ENCODE measurements at places on chromosomes 6 and 20.
A peak's percentile ranks its signal among the peaks of the same experiment; 100 is the strongest.

DNA sequence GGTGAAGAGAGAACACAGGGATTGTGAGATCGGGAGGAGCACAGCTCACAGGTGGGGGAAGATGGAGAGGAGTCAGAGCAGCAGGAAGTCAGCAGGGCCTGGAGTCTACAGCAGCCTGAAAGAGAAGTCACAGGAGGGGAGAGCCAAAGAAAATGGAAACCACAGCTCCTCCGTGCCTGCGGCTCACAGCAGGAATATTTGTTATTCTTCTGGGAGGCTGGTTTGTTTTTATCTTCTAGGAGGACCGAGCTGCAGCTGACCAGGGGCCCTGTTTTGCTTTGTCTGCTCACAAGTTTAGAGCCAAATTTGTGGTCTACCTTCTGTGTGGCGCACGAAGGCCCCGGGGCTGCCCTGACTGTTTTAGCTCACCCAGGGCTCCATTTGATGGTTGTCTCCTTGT, 81.8 kb downstream of the CLIC5 start:
- no peak for DNase-seq

DNA sequence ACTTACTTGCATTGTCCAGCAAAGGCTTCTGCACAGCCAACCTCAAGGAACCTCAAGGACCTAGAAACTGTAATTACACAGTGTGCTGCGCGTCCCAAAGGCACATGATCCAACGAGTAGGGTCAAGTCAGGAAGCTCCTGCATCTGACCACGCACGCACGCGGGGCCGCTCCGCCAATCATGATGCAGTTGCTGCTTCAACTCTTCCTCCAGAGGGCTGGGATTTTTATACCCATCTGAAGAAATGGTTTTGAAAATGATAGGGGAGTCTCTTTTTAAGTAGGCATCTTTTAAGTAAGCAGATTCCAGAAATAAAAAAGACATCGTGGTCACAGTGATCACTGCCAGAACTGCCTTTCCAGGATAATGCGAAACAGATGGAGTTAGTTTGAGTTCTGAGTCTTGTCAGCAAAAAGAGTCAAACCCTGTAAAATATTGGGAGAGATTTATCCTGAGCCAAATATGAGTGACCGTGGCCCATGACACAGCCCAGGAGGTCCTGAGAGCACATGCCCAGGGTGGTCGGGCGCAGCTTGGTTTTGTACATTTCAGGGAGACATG, 34.0 kb downstream of the KIF25 start:
- DNase-seq = no peak

- no peak for DNase-seq
Measured at GRCh38 chr20:48076747-48077146, 291.5 kb upstream of the SULF2 start.

DNA sequence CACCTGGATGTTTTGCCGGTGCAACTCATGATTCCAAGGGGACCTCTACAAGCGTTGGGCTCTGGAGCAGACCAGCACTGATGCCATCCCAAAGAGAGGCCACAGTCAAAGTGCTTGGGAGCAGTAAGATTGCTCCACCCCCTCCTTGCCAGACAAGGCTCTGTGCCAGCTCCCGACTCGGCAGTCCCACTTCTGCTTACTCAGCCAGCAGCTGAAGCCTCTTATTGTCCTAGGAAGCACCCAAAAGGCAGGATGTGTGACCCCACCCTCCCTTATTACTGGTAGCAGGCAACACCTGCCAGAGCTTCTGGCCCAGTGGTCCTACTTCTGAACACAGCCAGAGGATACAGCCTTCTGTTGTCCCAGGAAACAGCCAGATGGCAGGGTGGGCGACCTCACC, 614.2 kb downstream of the TENT5A start:
- DNase-seq = no peak

GRCh38 chr6:145305670-145306069, 429.6 kb downstream of the EPM2A start:
- no peak for DNase-seq

- DNase-seq = no peak
Measured at GRCh38 chr6:13272131-13273046, 55.9 kb downstream of the TBC1D7 start.

DNA sequence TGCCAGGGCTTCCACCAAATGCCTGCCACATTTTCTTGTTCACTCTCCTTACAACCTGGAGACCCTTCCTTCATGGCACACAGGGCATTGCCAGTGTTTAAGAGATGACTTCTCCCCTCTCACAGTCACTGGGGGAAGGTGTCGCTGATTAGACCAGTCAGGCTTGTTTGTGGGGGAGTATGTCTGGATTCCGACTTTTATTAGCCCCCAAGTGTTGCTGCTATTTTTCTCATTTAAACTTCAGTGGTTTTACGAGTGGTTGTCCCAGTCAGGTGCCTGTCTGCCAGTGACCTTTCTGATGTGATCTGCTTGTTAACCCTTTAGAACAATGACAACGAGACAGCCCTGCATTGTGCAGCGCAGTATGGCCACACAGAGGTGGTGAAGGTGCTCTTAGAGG, 92.3 kb downstream of the ANKS1A start:
- DNase-seq = no peak

GRCh38 chr6:36720251-36721141, 22.9 kb downstream of the RAB44 start:
- DNase-seq = no peak

DNA sequence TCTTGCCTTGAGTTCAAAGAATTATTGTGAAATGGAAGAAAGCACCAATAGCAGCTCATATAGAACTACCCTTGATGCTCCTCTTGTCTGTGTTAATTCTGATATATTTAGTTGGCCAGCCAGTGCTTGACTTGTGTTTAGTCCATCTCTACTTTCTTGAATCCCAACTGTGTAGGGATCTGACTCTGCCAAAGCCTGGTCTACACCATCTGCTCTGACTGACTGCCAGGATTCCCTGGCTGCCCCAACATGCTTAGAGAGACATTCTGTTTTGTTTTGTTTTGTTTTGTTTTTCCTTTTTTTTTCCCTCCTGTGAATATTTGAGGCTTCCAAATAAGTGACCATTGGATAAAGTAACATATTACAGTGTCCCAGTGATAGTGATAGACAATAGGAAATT, 953.7 kb upstream of the MANEA start:
- DNase-seq = no peak

GRCh38 chr6:149275621-149276020, 41.9 kb upstream of the TAB2 start:
- no peak for DNase-seq

- no peak for DNase-seq
Measured at GRCh38 chr6:7773914-7774313, 48.0 kb downstream of the BMP6 start.

GRCh38 chr6:113529196-113529595, 327.9 kb upstream of the MARCKS start:
- no peak for DNase-seq

- DNase-seq = peak; percentile 2
Measured at GRCh38 chr6:41846666-41847237, 48.4 kb downstream of the USP49 start.

GRCh38 chr6:126475449-126475848, 135.5 kb downstream of the CENPW start:
- no peak for DNase-seq

DNA sequence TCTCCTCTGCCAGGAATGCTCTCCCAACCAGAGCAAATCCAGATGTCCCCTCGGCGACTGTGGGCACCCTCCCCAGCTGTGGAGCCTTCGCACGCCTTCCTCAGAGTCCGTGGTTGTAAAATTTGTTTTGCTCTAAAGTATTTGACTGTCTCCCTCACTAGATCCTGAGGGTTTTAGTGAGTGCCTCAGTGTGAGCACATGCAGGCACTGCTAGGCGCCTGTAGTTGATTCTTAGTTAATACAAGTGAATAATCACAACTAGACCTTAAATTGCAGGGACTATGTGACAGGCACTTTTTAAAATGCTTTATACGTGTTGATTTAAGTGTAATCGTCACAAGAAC, 680 bp upstream of the MTCH1 start:
- no peak for DNase-seq

- DNase-seq = no peak
Measured at GRCh38 chr6:34912715-34913464, 23.8 kb downstream of the ANKS1A start.

DNA sequence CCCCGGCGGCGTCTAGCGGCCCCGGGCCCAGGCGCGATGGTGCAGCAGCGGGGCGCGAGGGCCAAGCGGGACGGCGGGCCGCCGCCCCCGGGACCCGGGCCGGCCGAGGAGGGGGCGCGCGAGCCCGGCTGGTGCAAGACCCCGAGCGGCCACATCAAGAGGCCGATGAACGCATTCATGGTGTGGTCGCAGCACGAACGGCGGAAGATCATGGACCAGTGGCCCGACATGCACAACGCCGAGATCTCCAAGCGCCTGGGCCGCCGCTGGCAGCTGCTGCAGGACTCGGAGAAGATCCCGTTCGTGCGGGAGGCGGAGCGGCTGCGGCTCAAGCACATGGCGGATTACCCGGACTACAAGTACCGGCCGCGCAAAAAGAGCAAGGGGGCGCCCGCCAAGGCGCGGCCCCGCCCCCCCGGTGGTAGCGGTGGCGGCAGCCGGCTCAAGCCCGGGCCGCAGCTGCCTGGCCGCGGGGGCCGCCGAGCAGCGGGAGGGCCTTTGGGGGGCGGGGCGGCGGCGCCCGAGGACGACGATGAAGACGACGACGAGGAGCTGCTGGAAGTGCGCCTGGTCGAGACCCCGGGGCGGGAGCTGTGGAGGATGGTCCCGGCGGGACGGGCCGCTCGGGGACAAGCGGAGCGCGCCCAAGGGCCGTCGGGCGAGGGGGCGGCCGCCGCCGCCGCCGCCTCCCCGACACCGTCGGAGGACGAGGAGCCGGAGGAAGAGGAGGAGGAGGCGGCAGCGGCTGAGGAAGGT, 715 bp downstream of the SOX12 start:
- DNase-seq = peak; percentile 16

GRCh38 chr6:93677264-93677965, 258.1 kb upstream of the EPHA7 start:
- no peak for DNase-seq

DNA sequence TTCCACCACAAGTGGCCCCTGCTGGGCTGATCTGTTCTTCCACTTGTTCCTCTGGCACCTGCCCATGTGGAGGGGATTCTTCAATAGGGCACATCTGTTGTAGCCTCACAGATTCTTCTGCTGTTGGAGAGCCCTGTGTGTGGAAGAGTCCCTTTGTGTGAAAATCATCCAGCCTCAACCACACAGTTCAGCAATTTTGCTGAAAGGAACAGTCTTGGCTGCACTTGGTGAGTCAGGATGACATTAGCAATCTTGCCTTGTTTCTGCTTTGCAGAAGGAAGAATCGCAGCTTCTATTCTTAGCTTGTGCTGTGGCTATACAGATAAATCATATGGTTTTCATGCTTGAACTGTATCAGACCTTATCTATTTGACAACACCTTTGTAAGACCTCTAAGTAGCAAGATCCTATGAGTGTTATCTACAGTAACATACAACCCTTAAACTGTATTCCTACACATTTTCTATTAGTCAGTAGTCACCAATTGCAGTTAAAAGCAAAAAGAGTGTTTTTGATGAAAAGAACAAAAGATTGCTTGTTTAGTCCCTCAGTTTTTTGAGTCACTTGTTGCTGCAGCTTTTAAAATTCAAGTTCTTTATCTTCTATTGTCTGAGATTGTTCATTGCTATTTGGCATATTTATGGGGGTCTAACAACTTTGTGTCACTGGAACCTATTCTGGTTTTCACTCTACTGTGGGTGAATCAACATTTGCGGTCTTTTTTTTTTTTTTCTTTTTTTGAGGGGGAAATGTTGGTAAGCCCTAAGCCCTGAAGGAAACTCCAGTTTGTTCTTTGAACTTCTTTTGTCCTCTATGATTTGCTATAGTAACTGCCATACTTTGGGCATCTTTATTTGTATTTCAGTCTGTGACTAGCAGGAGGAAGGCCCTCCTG, 231.6 kb downstream of the TFAP2B start:
- no peak for DNase-seq

DNA sequence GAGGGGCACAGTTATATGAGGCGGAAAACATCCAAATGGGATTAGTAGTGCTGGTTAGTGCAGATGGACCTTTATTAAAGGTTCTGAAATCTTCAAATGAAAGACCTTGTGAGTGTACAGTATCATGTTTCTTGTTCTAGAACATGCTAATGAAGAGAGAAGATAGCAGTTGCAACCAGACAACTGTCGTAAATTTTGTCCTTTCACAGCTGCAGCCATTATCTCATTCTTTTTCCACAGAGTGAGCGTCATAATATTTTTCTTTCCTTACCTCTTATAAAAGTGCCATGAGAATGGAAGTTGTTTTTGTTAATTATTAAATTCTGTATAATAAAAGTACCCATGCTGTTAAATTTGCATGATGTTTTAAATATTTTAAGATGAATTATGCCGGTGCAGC, 4.4 kb upstream of the C6orf163 start:
- no peak for DNase-seq

DNA sequence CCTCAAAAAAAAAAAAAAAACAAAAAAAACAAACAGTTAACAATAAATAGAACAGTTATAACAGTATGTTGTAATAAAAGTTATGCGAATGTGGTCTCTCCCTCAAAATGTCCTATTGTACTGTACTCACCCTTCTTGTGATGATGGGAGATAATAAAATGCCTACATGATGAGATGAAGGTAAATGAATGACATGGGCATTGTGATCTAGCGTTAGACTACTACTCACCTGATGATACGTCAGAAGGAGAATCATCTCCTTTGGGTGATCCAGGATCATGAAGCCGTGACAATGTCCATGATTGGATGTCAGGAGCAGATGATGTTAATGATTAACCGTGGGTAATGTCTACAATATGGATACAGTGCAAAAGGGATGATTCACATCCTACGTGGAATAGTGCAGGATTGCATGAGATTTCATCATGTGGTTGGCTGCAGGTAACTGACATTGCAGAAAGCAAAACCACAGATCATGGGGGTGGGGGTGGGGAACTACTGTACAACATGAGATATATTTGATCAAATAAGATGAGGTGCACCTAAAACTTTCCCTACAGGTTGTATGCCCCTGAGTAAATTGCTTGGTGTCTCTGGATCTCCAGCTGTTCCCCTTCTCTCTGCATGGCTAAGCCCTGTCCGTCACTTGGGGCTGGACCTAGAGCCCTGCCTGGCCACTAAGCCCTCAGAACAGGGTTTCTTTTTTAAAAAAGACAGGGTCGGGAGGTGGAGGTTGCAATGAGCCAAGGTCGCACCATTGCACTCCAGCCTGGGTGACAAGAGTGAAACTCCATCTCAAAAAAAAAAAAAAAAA, 6.2 kb upstream of the RBCK1 start:
- no peak for DNase-seq

GRCh38 chr20:19288061-19288460, 75.6 kb downstream of the SLC24A3 start:
- no peak for DNase-seq

DNA sequence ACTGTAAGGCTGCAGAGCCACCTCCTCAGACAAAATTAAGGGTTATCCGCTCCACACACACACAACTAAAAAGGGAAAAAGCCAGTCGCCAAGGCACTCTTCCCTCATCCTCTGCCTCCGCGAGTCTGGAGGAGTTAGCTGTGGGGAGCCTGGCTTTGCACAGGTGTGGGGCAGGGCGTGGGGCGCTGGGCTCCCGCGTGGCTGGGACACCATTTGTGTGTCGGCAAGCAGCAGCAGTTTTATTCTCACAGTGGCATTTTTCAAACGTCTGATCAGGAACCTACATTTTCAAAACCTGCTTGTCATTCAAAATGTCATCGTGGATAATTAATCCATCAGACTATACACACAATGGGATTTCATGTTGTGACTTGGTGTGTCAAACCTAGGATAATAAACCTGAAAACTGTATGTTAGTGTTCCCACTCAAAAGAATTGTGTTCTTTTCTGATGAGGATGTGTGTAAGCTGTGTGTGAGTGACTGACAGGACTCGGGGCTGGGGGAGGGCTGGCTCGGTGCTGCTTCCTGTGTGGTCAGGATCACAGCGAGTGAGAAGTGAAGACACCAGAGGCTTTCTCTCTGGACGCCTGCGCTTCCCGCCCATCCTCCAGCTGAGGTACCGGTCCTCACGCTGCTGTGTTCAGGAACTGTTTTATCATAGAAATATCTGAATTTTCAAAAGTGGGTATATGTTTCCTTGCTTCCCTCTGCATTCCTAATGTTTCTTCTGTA, 83.1 kb downstream of the IRF4 start:
- DNase-seq = peak; percentile 31

Measured in T-helper 22 cell (primary cell).